Keratinocyte (primary cell): ENCODE measurements at places on chromosomes 3 and 15.

DNA sequence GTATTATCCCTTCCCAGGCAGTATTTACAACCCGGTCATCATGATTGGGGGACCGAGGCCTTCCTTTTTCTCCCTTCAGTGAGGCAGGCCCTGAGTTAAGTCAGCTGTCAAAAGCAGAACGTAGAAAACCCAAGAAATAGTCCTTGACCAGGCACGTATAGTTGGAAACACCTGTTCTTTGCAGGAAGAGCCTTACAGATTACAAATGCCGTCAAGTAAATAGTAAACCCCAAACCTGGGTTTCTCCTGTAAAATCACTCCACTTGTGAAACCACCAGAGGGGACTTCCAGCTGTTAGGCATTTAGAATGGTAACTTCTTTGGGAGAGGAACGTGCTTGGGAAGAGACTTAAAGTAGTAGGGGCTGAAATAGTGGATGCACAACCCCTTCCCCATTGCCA is 1.0 kb upstream of the BTBD1 start:
- no peak overlapping the region for H3K27ac ChIP-seq
- H3K4me3 ChIP-seq, result no peak overlapping the region
- no peaks in the 10 kb centered on the region for H3K27me3 ChIP-seq

DNA sequence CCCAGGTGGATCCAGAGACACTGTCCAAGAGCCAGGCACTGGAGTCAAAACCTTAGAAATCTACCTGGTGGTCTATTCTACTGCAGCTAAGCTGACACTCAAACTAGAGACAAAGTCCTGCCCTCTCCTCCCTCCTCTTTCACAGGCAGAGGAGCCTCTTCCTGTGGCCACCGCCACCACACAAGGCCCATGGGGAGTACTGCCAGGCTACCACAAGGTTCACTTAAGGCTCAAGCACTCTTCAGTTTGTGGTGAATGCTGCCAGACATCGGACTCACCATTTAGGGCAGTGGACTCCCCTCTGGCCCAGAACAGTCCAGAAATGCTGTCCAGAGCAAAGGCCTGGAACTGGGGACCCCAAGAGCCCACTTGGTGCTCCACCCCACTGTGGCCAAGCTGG is 160.9 kb downstream of the ADAMTS17 start:
- no peaks in the 10 kb centered on the region for H3K36me3 ChIP-seq
- no peak overlapping the region for H3K4me3 ChIP-seq
- no peaks in the 10 kb centered on the region for H3K4me1 ChIP-seq
- H3K27ac ChIP-seq, result no peak overlapping the region

GRCh38 chr15:65778269-65778668 is 13.8 kb downstream of the DENND4A start:
- H3K27me3 ChIP-seq, result no peaks in the 10 kb centered on the region
- no peak for DNase-seq
- H3K4me1 ChIP-seq, result no peaks in the 10 kb centered on the region
- H3K36me3 ChIP-seq, result no peaks in the 10 kb centered on the region
- H3K27ac ChIP-seq, result no peak overlapping the region

DNA sequence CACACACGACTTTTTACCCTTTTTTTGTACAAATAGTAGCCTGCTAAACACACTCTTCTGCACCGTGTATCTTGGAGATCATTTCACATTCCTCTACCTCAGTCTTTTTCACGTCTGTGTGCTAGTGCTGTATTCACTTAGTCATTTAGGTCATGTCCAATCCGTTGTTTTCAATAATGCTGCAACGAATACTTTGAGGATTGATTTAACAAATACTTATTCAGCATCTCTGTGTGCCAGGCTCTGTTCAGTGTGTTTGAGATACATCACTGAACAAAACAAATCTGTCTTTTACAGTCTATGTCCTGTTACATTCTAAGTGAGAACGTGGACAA is 882 bp downstream of the JMJD7 start:
- H3K4me3 ChIP-seq, result peak overlapping the region; percentile 57
- H3K36me3 ChIP-seq, result peaks cover 33% of the 10 kb centered on the region
- peaks cover 68% of the 10 kb centered on the region for H3K4me1 ChIP-seq
- H3K27me3 ChIP-seq, result no peaks in the 10 kb centered on the region

- peak overlapping the region; percentile 62 for H3K4me3 ChIP-seq
- H3K4me1 ChIP-seq, result peaks cover 41% of the 10 kb centered on the region
- H3K36me3 ChIP-seq, result no peaks in the 10 kb centered on the region
- H3K27me3 ChIP-seq, result no peaks in the 10 kb centered on the region
Observed at GRCh38 chr15:83379579-83379959, 67.6 kb upstream of the SH3GL3 start.

GRCh38 chr3:123328851-123329635 is 119.8 kb downstream of the ADCY5 start:
- H3K4me1 ChIP-seq, result no peaks in the 10 kb centered on the region
- DNase-seq, result peak; percentile 2
- peaks cover 4% of the 10 kb centered on the region for H3K27me3 ChIP-seq
- no peak overlapping the region for H3K27ac ChIP-seq

DNA sequence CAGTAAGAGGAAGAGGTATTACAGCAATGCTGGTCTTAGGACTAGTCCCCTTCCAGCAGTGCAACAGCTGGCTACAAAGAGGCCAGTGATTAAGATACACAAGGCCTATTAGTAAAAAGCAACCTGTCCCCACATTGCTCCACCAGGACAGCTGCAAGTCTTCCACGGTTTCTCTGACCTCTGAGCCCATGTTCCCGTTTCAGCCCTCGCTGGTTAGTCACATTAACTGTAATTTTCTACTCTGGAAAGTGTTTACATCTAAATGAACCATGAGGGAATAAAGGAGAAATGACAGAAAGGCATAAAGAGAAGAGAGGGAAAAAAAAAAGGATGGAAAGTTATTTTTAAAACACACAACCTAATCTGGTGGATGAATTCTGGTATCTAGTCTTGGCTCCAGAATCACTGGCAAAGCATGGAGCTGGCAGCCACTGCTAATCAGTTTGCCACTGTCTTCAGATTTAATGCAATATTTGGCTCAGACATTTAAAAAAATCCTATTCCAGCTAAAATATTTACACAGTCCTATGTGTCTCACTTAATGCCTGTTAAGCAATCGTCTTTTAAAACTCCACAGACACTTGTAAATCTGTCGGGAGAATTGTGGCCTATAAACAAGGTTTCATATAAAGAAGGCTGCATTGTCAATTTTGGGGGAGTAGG is 154.9 kb downstream of the GREM1 start:
- H3K27me3 ChIP-seq, result no peaks in the 10 kb centered on the region
- peaks cover under 1% of the 10 kb centered on the region for H3K4me1 ChIP-seq
- DNase-seq, result no peak
- H3K36me3 ChIP-seq, result no peaks in the 10 kb centered on the region

GRCh38 chr15:72992841-72993252 is 59.4 kb upstream of the NEO1 start:
- no peaks in the 10 kb centered on the region for H3K27me3 ChIP-seq
- peaks cover 13% of the 10 kb centered on the region for H3K4me1 ChIP-seq
- H3K27ac ChIP-seq, result no peak overlapping the region
- no peak for DNase-seq

- H3K36me3 ChIP-seq, result no peaks in the 10 kb centered on the region
- no peak overlapping the region for H3K27ac ChIP-seq
Observed at GRCh38 chr15:48595981-48596380, 49.5 kb downstream of the FBN1 start.

GRCh38 chr3:124653071-124653796 is 77.0 kb upstream of the UMPS start:
- H3K27me3 ChIP-seq, result no peaks in the 10 kb centered on the region
- no peak overlapping the region for H3K4me3 ChIP-seq
- no peak overlapping the region for H3K27ac ChIP-seq
- no peaks in the 10 kb centered on the region for H3K4me1 ChIP-seq
- no peak for DNase-seq

DNA sequence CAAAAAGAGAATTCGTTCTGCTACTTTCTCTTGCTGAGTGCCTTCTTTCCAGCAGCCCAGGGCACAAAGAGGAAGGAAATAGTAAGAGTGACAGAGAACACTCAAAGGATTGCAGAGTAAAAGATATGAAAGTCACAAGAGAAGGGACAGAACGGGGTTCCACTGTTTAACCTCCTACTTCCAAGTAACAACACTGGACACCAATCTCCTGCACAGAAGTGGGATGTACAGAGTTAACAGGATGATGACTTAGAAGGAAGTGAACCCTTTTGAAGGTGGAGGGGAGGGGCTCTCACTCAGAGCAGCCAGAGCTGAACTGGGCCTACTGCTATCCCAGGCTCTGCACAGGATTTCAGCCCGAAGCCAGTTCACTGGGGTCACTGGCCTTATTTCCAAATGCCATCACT is 130.1 kb upstream of the PRICKLE2 start:
- no peak for DNase-seq
- no peak overlapping the region for H3K27ac ChIP-seq
- H3K36me3 ChIP-seq, result no peaks in the 10 kb centered on the region
- H3K4me3 ChIP-seq, result no peak overlapping the region

DNA sequence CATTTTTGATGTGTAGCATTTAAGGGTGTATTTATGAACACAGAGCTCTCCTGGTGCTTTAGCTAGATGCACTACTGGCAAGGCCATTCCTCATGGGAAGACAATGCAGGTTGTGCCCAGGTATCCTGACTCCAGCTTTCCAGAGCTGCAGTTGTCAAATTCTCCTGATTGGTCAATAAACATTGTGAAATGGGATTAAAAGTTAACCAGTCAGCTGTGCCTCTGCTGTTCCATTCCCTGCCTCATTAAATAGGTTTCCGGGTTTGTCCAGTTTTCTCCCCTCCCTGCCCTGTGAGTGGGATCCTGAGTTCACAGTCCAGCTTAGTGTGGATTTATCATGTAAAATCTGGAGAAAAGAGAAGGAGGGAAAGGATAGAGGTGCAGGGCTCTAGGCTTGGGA is 207.3 kb downstream of the SQOR start:
- H3K4me1 ChIP-seq, result no peaks in the 10 kb centered on the region
- H3K27ac ChIP-seq, result no peak overlapping the region
- no peaks in the 10 kb centered on the region for H3K27me3 ChIP-seq
- no peak overlapping the region for H3K4me3 ChIP-seq
- DNase-seq, result no peak

GRCh38 chr15:80581976-80582375 is 113.1 kb upstream of the ABHD17C start:
- H3K27me3 ChIP-seq, result no peaks in the 10 kb centered on the region
- peaks cover 61% of the 10 kb centered on the region for H3K4me1 ChIP-seq
- H3K4me3 ChIP-seq, result no peak overlapping the region
- DNase-seq, result peak; percentile 85
- H3K36me3 ChIP-seq, result no peaks in the 10 kb centered on the region
- H3K27ac ChIP-seq, result peak overlapping the region; percentile 94

GRCh38 chr3:61520966-61521628 is 40.3 kb upstream of the PTPRG start:
- no peaks in the 10 kb centered on the region for H3K4me1 ChIP-seq
- H3K36me3 ChIP-seq, result no peaks in the 10 kb centered on the region
- DNase-seq, result no peak
- H3K27ac ChIP-seq, result no peak overlapping the region
- no peaks in the 10 kb centered on the region for H3K27me3 ChIP-seq
- H3K4me3 ChIP-seq, result no peak overlapping the region

- peak overlapping the region; percentile 91 for H3K27ac ChIP-seq
- H3K27me3 ChIP-seq, result no peaks in the 10 kb centered on the region
- no peaks in the 10 kb centered on the region for H3K36me3 ChIP-seq
Observed at GRCh38 chr15:56038015-56038414, 44.6 kb upstream of the NEDD4 start.

DNA sequence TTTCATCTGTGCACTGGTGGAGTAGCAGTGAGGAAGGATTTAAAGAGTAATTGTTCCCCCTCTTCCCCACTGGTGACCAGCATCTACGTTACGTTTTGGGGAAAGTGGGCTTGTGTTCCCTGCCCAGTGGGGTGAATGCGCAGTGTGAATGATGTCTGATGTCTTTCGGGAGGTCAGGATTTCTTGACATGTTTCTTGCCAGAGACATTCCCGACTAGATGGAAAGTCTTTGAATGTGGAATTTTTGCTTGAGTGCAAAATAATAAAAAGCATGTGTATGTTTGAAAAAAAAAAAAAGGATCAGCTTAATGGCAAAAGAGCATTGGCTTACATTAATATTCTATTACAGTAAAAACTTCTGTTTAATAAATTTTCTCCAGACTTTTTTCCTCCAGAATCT is 632.2 kb downstream of the FOXP1 start:
- no peak overlapping the region for H3K4me3 ChIP-seq
- DNase-seq, result no peak
- no peaks in the 10 kb centered on the region for H3K36me3 ChIP-seq

GRCh38 chr3:127817406-127817841 is 4.9 kb downstream of the MGLL start:
- peaks cover 53% of the 10 kb centered on the region for H3K4me1 ChIP-seq
- no peaks in the 10 kb centered on the region for H3K27me3 ChIP-seq
- H3K4me3 ChIP-seq, result no peak overlapping the region

- DNase-seq, result no peak
- H3K36me3 ChIP-seq, result no peaks in the 10 kb centered on the region
- H3K27me3 ChIP-seq, result no peaks in the 10 kb centered on the region
- no peak overlapping the region for H3K4me3 ChIP-seq
- H3K4me1 ChIP-seq, result no peaks in the 10 kb centered on the region
Observed at GRCh38 chr15:86439614-86440013, 359.9 kb downstream of the AGBL1 start.

- no peak overlapping the region for H3K27ac ChIP-seq
- H3K4me3 ChIP-seq, result no peak overlapping the region
- DNase-seq, result no peak
Observed at GRCh38 chr3:46484911-46485778, 12.6 kb upstream of the RTP3 start.

- no peaks in the 10 kb centered on the region for H3K36me3 ChIP-seq
- no peak overlapping the region for H3K27ac ChIP-seq
- DNase-seq, result no peak
- no peaks in the 10 kb centered on the region for H3K27me3 ChIP-seq
- H3K4me1 ChIP-seq, result peaks cover 14% of the 10 kb centered on the region
Observed at GRCh38 chr3:168991803-168992202, 671.7 kb downstream of the MECOM start.

DNA sequence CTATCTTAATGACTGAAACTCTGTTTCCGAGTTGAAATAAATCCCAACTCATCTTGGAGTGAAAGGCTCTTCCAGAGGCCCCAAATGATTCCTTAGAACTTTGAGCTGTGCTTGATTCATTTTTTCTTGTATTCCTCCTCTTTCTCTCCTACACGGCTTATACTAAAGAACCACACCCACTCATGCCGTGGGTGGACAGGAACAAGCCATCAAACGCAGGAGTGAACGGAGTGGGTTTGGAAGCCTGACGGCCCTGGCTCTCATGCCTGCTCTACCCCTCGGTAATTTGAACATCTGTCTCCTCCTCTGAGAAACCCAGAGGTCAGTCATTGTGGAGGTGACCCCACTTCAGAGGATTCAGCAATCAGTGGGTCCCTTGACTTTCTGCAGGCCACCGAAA is 236.5 kb downstream of the AGBL1 start:
- H3K27me3 ChIP-seq, result no peaks in the 10 kb centered on the region
- H3K4me1 ChIP-seq, result no peaks in the 10 kb centered on the region
- H3K4me3 ChIP-seq, result no peak overlapping the region
- no peak for DNase-seq
- H3K27ac ChIP-seq, result no peak overlapping the region

DNA sequence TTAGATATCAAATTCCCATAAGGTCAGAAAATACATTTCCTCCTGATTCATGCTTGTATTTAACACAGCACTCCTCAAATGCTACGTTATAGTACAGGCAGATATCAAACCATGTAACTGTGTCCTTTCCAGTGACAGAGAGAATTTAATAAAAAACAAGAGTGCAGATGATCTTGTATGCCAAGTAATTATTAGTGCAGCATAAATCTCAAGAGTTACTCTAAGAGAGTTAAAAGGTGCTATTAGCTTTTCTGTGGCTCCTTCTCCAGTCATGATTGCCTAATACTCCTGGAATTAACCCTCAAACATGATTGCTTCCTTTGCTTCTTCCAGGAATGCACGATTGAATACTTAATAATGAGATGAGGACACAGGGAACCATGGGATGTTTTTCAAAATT is 413.0 kb upstream of the DPH6 start:
- no peaks in the 10 kb centered on the region for H3K36me3 ChIP-seq
- no peaks in the 10 kb centered on the region for H3K4me1 ChIP-seq
- no peak overlapping the region for H3K27ac ChIP-seq
- no peaks in the 10 kb centered on the region for H3K27me3 ChIP-seq
- H3K4me3 ChIP-seq, result no peak overlapping the region
- DNase-seq, result no peak
